ENCODE measurements at places on chromosomes 2 and 18.

DNA sequence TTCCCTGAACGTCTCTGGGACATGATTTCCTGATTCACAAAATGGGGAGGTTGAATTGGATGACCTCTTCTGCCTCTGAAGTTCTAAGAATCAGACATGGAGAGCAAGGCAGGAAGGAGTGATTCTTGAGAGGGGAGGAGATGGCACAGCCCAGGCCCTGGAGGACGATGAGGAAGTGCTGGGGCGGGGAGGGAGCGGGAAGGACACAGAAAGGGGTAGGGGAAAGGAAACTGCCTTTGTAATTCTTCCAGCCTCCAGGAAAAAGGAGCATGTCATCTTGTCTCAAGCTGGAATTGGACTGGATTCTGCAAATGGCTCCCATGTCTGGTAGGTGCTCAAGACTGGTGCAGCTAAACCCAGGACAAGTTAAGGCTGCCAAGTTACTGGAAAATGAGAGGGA, 97.0 kb upstream of the NCK2 start:
- no peak for DNase-seq

GRCh38 chr2:239596253-239596652, 195.4 kb upstream of the HDAC4 start:
- no peak for DNase-seq

- no peak for DNase-seq
Measured at GRCh38 chr2:72897785-72898584, 10.8 kb downstream of the SPR start.

- DNase-seq: peak; percentile 16
Measured at GRCh38 chr18:31424383-31424988, 23.1 kb upstream of the DSG3 start.

GRCh38 chr2:226643946-226644282, 155.7 kb downstream of the IRS1 start:
- no peak for DNase-seq

DNA sequence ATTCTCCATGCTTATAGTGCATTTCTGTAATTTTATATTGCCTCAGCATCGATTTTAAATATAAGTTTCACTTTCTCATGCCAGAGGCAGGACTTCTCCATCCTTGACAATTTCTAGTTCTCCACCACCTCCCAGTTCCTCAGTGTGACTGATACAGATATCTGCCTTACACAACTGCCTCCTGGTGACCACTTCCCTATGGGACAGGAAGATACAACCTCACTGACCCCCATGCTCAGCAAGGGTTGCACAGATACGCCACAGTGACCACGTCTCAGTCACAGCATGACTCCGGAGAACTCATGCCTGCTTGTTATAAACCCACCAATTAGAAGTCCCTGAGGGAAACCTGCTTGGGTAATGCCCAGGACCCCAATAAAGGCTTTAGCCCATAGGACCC, 284.0 kb upstream of the MC4R start:
- no peak for DNase-seq

GRCh38 chr18:70627182-70627802, 338.4 kb downstream of the SOCS6 start:
- no peak for DNase-seq

- no peak for DNase-seq
Measured at GRCh38 chr2:222943820-222944219, 83.0 kb downstream of the ACSL3 start.

GRCh38 chr2:104849101-104849500, 4.8 kb upstream of the POU3F3 start:
- no peak for DNase-seq

DNA sequence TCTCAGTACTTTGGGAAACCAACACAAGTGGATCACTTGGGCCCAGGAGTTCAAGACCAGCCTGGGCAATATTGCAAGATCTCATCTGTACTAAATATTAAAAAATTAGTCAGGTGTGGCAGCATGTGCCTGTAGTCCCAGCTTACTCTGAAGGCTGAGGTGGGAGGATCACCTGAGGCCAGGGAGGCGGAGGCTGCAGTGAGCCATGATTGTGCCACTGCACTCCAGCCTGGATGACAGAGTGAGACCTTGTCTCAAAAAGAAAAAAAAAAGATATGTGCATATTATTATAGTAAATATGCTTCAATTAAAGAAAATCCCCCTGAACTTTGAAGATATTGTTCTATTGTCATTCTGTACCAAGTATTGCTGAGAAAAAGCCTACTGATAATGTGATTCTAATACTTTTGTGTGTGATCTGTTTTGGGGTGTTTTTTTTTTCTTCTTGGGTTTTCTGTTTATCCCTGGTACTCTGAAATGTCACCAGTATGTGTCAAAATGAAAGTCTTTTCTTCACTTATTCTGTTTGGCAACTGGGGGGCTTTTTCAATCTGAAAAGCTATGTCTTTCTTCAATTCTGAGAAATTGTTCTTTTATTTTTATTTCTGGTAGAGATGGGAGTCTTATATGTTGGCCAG, 13.2 kb downstream of the NEURL3 start:
- no peak for DNase-seq

- DNase-seq: no peak
Measured at GRCh38 chr2:224042191-224042696, 3.2 kb upstream of the SERPINE2 start.

DNA sequence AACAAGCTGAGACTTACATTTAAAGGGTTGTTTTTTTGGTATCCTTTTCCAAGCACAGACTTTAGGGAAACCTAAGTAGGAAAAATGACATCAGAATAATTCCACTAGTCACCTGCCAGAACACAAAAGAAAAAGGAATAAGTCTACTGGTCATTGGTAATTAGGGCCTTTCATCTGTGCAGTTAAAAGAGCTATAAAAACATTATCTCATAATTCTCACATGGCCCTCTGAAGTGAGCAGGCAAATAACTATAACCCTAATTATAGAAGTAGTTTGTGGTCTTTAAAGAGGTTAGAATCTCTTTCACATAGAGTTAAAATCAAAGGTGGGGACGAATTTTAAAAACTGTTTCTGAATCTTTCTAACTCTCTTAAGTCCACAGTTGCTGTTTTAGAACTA, 111.1 kb upstream of the B3GNT2 start:
- no peak for DNase-seq
